ENCODE measurements at places on chromosomes 12 and 14.

GRCh38 chr14:82414853-82415539, 881.3 kb upstream of the SEL1L start:
- H3K27me3 ChIP-seq = no peaks in the 10 kb centered on the region
- H3K27ac ChIP-seq = no peak overlapping the region
- H3K4me1 ChIP-seq = no peaks in the 10 kb centered on the region
- no peak overlapping the region for H3K4me3 ChIP-seq
- DNase-seq = no peak
- no peaks in the 10 kb centered on the region for H3K36me3 ChIP-seq

DNA sequence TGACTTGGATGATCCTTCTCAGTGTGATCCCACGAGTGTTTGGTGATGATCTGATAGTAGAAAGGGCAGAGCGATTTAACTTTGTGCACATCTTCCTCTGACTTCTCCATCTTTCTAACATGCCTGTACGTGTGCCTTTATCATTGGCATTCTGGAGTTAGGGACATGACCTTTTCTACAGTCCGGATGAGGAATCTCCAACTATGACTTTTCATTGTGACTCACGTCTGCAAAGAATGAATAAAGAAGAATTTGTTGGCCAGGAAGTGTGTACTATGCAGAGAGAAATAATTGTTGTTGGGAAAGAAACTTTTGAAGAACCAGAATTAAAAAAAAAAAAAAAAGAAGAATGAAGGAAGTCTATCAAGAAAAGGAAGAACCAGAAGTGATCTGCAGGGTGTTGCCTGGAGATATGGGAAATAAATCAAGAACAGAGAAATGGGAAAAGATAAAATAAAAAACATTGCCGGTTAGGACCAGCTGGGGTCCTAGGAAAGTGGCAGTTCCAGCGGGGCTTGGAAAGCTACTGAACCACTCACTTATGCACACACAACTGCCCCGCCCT, 25.3 kb downstream of the PPFIBP1 start:
- H3K27ac ChIP-seq = peak overlapping the region; percentile 43
- H3K36me3 ChIP-seq = peaks cover 15% of the 10 kb centered on the region
- peak overlapping the region; percentile 22 for H3K4me3 ChIP-seq
- no peak for DNase-seq
- no peaks in the 10 kb centered on the region for H3K27me3 ChIP-seq

DNA sequence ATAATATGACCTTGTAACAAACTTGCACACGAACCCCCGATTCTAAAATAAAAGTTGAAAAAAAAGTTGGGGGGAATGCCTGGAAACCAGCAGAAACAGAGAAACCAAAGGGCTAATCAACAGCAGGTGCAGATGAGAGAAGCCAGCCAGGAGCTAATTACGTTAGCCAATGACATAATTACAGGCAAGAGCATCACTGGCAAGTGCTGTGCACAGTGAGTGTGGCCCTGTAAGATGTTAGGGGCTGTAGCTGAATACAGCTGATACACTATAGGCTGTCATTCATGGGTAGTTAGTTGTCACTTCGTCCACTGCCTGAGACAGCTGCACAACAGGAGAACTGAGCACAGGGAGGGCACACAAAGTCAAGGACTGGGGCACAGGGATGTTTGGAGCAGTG, 7.3 kb upstream of the FGF23 start:
- DNase-seq = no peak
- no peaks in the 10 kb centered on the region for H3K4me1 ChIP-seq
- no peak overlapping the region for H3K27ac ChIP-seq
- H3K4me3 ChIP-seq = no peak overlapping the region
- H3K27me3 ChIP-seq = peaks cover 53% of the 10 kb centered on the region
- no peaks in the 10 kb centered on the region for H3K36me3 ChIP-seq

DNA sequence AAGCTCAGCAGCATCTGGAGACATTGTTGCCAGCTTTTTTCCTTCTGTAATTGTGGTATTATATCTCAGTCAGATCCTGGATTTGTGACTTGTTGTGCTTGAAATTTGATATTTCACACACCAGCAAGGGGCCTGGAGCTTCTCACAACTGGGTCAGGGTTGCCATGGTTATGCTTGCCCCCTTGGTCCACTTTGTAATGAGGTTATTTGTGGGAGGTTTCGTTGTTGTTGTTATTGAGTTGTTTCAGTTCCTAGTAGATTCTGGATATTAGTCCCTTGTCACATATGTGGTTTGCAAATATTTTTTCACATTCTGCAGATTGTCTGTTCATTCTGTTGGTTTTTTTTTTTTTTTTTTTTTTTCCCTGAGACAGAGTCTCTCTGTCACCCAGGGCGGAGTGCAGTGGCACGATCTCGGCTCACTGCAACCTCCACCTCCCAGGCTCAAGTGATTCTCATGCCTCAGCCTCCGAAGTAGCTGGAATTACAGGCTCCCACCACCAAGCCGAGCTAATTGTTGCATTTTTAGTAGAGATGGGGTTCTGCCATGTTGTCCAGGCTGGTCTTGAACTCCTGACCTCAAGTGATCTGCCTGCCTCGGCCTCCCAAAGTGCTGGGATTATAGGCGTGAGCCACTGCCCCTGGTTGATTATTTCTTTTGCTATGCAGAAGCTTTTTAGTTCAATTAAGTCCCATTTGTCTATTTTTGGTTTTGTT, 80.6 kb upstream of the ETV6 start:
- no peak overlapping the region for H3K27ac ChIP-seq
- H3K4me3 ChIP-seq = no peak overlapping the region
- no peak for DNase-seq
- peaks cover under 1% of the 10 kb centered on the region for H3K36me3 ChIP-seq

- peaks cover 26% of the 10 kb centered on the region for H3K27me3 ChIP-seq
- H3K4me1 ChIP-seq = peaks cover 17% of the 10 kb centered on the region
- DNase-seq = peak; percentile 14
- H3K36me3 ChIP-seq = no peaks in the 10 kb centered on the region
- no peak overlapping the region for H3K4me3 ChIP-seq
These were observed 65.6 kb upstream of the DLK1 start for GRCh38 chr14:100660882-100661635.

DNA sequence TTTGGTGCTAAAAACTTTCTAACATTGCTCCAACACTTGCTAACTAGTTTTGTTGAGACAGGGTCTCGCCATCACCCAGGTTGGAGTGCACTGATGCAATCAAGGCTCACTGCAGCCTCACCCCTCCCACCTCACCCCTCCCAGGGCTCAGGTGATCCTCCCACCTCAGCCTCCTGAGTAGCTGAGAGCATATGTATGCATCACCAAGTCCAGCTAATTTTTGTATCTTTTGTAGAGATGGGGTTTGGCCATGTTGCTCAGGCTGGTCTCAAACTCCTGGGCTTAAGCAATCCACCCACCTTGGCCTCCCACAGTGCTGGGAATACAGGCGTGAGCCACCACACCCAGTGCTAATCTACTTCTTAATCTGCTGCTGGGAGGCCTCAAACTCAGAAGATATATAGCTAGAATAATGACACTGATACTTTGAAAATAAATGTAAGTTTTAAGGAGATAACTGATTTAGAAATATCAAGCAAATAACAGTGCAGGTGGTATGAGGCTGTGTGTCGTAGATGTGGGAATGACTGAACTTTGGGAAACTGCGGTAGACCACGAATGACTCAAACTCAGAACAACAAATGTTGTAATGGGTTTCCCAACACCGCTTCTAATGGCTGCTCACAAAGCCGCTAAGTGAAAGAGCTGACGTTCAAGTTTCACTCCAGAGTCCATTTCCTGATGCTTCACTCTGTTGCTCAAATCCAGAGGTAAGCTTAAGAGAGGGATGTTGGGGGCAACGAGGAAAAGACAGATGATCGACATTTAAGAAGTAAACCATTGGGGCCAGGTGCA, 10.0 kb downstream of the TMCC3 start:
- no peaks in the 10 kb centered on the region for H3K27me3 ChIP-seq
- H3K27ac ChIP-seq = no peak overlapping the region

GRCh38 chr12:10119066-10119465, 10.9 kb downstream of the CLEC7A start:
- no peaks in the 10 kb centered on the region for H3K36me3 ChIP-seq
- H3K4me1 ChIP-seq = no peaks in the 10 kb centered on the region
- no peak overlapping the region for H3K27ac ChIP-seq
- H3K4me3 ChIP-seq = no peak overlapping the region
- no peaks in the 10 kb centered on the region for H3K27me3 ChIP-seq
- DNase-seq = no peak

DNA sequence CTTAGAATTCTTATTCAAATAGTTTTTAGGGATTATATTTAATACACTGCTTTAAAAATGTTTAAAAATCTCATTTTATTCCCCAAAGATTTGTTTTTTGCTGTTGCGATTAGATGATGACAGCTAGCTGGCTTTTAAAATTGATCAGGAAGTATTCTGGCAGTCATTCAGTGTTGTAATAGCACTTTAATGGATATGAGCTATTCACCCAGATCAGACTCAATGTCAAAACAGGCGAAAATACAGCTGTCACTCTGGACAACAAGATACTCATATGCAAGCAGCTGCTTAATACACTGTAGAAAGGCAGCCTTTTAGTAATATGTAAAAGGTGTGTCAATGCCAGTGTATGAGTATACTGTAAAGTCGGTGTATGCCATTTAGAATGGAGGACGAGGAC, 91.7 kb downstream of the NPAS3 start:
- no peak for DNase-seq
- H3K4me3 ChIP-seq = no peak overlapping the region
- no peaks in the 10 kb centered on the region for H3K4me1 ChIP-seq
- H3K27me3 ChIP-seq = peaks cover 18% of the 10 kb centered on the region
- no peak overlapping the region for H3K27ac ChIP-seq

- H3K27me3 ChIP-seq = peaks cover 60% of the 10 kb centered on the region
- H3K4me1 ChIP-seq = no peaks in the 10 kb centered on the region
- no peaks in the 10 kb centered on the region for H3K36me3 ChIP-seq
These were observed 10.1 kb downstream of the FGF6 start for GRCh38 chr12:4435537-4435936.

DNA sequence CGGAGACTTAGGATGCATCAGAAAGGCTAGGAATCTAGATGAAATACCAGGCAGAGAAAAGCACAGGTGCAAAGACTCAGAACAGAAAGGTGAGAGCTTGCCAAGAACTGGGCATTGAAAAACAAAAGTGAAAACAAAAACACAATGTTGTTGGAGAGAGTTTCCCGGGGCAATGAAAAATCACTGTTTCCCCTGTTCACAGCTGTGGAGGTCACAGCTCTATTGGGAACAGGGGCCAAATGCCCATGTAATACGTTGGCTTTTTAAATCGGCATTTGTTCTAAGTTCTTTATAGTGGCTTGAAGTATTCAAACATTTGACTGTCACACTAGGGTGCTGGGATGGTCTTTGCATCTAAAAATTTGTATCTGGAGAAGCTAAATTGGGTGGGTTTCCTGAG, 108.3 kb downstream of the SLC15A4 start:
- H3K27me3 ChIP-seq = no peaks in the 10 kb centered on the region
- no peak overlapping the region for H3K4me3 ChIP-seq
- H3K27ac ChIP-seq = no peak overlapping the region
- DNase-seq = no peak
- no peaks in the 10 kb centered on the region for H3K4me1 ChIP-seq

DNA sequence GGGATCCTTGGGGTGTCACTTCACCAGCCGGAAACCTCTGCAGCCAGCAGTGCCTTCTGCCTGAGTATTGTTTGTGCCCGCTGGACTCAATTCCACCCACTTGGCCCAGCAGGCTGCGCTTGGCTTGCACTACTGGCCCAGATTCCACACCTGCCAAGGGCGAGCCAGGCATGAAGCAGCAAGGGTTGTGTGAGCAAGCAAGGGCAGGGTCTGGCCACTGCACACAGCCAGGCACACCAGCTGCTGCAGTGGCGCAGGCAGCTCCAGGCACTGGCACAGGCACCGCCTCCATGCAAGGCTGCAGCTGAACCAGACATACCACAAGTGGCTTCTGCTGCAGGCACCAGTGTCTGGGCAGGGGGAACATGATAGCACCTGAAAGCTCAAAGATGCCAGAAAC, 99.5 kb downstream of the NUAK1 start:
- H3K36me3 ChIP-seq = no peaks in the 10 kb centered on the region
- DNase-seq = no peak
- H3K4me3 ChIP-seq = no peak overlapping the region
- H3K27ac ChIP-seq = no peak overlapping the region

DNA sequence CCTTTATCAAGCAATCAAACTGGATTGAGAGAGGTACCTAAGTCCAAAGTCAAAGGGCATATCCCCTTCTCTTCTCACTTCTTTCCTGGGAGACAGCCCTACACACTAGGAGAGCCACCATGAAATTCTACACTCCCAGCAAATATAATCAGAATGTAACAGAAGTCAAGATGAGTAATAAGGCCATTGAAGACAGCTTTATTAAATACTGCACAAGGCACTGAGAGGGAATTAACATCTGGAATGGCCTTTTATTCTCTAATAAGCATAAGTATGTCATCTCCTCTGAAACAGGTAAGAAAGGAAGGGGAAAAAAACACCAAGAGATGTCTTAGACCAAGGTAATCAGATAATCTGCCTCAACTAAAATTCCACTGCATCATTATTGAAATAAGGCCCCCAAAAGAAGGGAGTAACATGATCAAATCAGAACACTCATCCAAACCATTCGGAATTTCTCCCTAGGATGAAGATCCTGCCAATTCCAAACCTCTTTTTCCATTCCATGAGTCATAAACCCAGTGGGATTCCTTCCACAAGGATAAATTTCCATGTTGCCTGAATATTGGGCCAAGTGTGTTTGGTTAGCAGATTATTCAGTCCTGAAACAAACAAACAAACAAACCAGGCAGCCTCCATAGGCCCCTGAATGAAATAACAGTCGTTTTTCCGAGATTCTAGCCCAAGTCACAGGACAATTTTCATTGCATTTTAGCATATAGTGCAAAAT, 19.9 kb downstream of the SLC35F4 start:
- H3K4me1 ChIP-seq = no peaks in the 10 kb centered on the region
- peaks cover 56% of the 10 kb centered on the region for H3K27me3 ChIP-seq
- no peak overlapping the region for H3K4me3 ChIP-seq
- no peak for DNase-seq
- no peaks in the 10 kb centered on the region for H3K36me3 ChIP-seq

- peaks cover 14% of the 10 kb centered on the region for H3K36me3 ChIP-seq
- H3K4me1 ChIP-seq = no peaks in the 10 kb centered on the region
- DNase-seq = no peak
- H3K4me3 ChIP-seq = no peak overlapping the region
These were observed 48.2 kb upstream of the DYNC1H1 start for GRCh38 chr14:101915871-101916815.

DNA sequence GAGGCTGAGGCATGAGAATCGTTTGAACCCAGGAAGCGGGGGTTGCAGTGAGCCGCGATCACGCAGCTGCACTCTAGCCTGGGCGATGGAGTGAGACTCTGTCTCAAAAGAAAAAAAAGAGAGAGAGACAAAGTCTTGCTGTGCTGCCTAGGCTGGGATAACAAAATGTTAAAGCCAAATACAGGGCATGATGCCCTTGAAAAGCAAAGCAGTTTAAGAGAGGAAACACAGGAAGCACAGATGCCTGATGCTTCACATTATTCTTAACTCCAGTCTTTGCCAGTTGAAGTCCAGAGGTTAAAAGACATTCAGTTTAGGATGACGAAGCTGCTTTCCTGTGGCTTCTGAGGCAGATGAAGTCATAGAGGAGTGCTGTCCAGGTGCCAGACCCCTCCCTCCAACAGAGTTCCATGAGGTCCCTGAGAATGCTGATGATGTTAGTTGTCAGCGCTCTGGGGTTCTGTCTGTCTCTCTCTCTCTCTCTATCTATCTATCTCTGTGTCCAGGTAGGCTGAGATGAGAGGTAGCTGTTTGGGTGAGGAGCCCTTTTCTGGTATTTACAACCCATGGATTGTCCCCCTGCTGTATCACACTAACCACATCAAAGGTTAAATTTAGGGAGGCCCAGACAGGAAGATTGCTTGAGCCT, 4.9 kb upstream of the MRPL52 start:
- H3K36me3 ChIP-seq = peaks cover 33% of the 10 kb centered on the region
- peaks cover 34% of the 10 kb centered on the region for H3K4me1 ChIP-seq
- H3K27ac ChIP-seq = no peak overlapping the region

GRCh38 chr14:64232095-64232838, 61.9 kb downstream of the ESR2 start:
- H3K27ac ChIP-seq = no peak overlapping the region
- DNase-seq = no peak
- no peaks in the 10 kb centered on the region for H3K27me3 ChIP-seq

All from Calu3 (cell line).